ENCODE measurements at places on chromosomes 5 and 9. TPM values are rescaled to one million over a fixed set of nuclear protein-coding genes. Genes with fewer than 3 reads are reported as not detected.

The PDZD2 gene
- not detected for total RNA-seq

The ANKRD31 gene
- 0.36 TPM for total RNA-seq

The HAPLN1 gene
- total RNA-seq: not detected

The ICE1 gene
- 38.2 TPM for total RNA-seq

The ZNF608 gene
- not detected for total RNA-seq

The DIPK1B gene
- 0.47 TPM for total RNA-seq

The ZNF618 gene
- total RNA-seq: 0.16 TPM

The PCDHGB7 gene
- total RNA-seq: 0.13 TPM

The CMYA5 gene
- 0.15 TPM for total RNA-seq

The NDUFAF2 gene
- total RNA-seq: 33.8 TPM

DNA sequence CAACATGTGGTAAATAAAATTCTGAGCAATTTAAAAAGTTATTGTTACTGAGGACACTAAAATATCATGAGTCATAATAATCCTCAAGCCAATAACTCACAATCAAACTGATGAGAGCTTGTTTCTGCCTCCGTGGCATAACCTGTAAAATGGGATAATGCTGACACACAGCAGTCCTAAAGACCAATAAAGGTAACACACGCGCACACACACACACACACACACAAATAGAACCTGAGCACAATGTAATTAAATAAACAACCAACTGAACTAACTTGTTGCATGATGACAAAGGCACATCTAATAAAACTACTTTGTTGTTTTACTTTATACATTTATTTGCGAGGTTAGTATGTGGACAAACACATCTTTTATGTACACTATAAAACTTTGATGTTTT is 358.2 kb downstream of the BNC2 start:
- DNase-seq: no peak

DNA sequence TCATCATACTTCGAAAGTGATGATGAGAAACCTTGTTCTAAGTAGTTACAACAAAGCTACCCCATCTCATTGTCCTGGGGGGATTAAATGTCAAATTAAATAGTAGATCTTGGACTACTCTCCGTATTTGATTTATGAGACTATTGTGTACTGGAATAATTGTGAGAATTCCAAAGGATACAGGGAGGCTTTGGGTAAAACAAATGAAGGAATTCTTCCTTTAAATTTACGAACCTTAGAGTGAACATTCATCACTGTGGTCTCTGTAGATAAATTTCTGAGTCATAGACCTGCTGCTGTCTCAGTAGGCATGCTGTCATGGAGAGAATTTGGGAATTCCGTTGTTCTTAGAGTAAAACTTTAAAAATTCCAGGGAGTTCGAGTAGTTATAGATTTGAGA is 836.2 kb downstream of the DNAH5 start:
- DNase-seq: no peak

DNA sequence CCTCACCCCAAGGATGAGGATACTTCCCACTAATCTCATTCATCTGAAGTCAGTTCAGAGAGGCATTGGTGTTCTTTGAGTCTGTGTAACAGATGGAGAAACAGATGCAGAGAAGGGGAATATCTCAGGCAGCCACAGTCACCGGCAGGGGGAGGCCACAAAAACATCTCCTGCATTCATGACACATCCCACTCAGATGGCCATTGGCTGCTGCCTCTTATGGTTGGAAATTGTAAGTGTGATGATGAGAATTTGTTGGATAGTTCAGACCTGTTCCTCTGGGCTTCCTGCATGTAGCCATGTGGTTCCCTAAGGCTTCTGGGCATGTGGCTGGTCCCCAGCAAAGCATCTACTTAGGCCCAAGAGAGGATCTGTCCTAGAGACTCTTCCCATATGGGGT is 45.9 kb upstream of the GABRP start:
- no peak for DNase-seq

GRCh38 chr5:76805821-76806505 is 12.9 kb upstream of the F2RL1 start:
- no peak for DNase-seq

DNA sequence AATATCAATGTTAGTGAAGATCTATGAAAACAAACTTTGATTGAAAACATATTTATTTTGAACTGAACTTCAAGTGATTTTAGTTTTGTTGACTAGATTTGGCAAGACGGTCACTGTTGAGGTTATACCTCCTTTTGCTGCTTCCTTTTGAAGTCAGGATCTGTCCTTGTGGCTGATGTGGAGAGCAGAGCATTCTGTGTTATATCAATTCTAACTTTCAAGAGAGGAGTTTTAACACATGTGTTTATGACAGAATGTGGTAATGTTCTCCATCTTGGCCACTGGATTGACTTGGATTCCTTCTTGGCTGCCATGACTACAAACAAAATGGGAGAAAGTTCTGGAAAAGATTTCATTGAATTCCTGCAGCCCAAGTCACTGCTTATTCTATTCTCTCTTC is 104.0 kb upstream of the ACTBL2 start:
- DNase-seq: no peak

GRCh38 chr9:76560481-76560922 is 101.5 kb downstream of the GCNT1 start:
- DNase-seq: no peak

DNA sequence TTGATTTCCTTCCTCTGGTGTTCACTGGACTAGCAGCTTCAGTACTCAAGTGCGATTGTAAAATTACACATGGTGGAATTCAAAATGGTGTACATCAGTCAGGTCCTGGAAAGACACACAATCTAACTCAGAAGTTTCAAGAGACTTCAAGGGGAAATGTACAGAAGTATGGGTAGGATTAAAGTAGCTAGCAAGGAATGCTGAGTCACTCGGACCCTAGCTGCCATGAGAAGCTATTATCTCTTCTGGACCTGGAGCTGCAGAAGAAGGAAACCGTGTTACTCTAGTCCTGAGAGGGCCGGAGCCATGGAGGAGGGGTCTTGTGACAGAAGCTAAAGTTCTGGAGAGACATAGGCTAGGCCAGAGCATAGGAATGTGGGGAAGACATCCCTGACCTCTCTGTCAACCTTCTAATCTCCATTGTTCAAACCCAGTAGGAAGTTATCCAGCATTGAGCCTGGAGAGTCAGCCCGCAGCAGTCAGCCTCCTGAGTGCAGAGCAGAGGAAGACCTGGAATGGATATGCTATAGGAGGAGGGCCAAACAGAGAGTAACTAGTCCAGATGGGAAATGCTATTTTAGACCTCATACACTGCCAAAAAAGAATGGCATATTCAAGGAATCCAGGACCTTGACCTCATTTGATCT is 84.3 kb downstream of the GHR start:
- no peak for DNase-seq

- DNase-seq: no peak
Measured at GRCh38 chr5:14017904-14018303, 73.4 kb upstream of the DNAH5 start.

- DNase-seq: no peak
Measured at GRCh38 chr5:151271336-151271735, 18.4 kb downstream of the GM2A start.

DNA sequence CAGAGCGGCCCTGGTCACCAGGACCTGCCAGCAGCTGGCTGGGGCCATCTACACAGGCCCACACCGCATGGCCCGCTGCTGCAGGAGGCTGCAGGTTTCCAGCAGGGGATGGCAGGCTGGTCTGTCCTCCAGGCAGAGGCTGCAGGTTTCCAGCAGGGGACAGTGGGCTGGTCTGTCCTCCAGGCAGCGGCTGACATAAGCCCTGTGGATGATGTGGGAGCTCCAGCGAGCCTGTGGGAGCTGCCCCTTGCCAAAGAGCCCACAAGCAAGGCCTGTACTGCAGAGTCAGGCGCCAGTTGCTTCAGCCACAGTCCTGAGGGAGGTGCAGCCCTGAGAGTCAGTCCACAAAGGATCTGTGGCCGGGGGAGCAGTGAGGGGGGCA is 18.5 kb downstream of the TPPP start:
- DNase-seq: no peak

GRCh38 chr9:83503866-83504265 is 34.3 kb downstream of the FRMD3 start:
- no peak for DNase-seq

DNA sequence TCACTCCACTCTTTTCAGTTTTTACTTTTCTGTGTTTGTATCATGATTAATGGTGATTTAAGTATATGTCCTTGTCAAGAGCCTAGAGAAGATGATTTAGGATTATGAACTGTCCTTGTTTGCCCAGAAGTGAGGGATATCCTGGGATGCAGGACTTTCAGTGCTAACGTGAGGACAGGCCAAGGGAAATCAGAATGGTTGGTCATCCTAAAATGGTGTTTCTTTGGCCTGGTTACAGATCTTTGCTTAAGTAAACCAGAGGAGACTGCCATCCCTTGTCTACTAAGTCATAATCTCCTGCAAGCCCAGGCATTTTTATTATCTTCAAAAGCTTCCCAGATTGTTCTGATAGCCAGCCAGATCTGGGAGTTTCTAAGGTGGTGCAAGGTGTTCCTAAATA is 22.3 kb upstream of the DPYSL3 start:
- DNase-seq: no peak

GRCh38 chr5:130104895-130105688 is 200.8 kb downstream of the CHSY3 start:
- no peak for DNase-seq

GRCh38 chr5:169350016-169350415 is 49.1 kb upstream of the SLIT3 start:
- no peak for DNase-seq

- no peak for DNase-seq
Measured at GRCh38 chr5:102818345-102818744, 63.2 kb downstream of the PAM start.

DNA sequence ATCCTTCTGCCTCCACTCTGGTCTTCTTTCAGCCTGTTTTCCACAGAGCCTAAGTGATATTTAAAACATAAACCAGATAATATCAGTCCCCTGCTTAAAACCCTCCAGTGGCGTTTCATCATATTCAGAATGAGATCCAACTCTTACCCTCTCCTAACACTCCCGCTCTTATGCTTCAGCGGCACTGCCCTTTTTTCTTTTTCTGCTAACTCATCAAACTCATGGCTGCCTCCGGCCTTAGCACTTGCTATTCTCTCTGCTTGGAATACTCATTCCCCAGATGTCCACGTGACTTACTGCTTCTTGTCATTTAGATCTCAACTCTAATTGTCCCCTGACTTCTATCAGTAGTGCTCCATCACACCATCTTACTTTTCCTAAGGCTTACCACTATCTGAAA is 73.6 kb downstream of the PIP5K1B start:
- DNase-seq: no peak

DNA sequence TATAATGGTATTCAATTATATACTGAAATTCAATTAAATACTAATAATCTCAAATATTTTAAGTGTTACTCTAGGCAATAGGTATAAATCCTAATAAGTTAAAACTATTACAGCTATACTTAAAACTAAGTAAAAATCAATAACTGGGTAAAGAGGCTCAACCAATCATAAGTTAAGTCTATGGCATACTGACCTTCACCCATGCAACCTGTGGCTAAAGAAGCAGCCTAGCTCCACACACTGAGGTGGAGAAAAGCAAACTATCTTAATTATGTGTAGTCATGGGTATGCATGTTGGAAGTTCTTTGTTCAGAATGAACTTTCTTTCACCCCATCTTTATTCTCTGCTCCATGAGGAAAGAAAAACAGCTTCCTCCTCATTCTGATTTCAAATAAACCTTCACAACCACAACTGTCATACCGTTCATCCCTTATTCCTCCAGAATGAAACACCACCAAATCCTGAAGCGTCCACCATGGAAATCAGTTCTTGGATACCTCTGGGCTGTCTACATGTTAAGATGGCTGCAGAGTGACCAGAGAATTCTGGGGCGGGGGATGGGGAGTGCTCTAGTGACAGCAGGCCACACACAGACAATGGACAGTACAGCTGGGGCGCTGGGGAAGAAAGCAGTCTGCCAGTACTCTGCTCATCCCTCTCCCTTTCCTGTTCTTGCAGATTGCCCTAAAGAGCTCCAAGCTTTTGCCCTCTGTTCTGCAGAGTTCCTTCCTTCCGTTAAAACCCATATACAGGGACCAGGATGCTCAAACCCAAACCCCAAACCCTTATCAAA is 62.3 kb downstream of the RIGI start:
- no peak for DNase-seq

- no peak for DNase-seq
Measured at GRCh38 chr9:133861692-133862091, 123.5 kb upstream of the SARDH start.

GRCh38 chr5:65263321-65263720 is 218.4 kb downstream of the ADAMTS6 start:
- DNase-seq: no peak

DNA sequence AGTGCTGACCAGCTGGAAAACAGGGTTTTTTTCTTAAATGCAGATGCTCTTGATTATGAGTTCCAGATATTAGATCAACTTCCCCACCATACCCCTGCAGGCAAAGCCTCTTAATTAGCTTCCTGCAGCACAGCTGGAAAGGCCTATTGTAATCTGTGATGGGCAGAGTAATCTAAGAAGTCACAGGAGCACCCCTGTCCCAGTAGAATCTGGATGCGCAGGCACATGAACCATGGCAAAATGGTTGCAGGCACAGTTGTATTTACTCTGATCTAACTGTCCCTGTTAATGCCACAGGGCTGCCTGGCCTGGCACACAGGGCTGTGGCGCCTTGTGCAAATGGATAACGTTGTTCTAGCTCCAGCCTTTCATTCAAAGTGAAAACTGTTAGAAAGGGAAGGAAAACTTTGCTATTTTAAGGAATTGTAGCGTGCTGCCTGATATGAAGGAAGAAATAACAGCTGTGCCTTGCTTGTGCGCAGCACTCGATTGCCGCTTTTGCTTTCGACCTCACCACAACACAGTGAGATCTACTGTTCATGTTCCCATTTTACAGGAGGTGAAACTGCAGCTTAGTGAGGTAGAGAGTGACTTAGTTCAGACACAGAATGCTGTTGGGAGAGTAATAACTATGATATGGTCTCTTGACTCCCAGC is 2.3 kb downstream of the TGFBI start:
- DNase-seq: no peak

DNA sequence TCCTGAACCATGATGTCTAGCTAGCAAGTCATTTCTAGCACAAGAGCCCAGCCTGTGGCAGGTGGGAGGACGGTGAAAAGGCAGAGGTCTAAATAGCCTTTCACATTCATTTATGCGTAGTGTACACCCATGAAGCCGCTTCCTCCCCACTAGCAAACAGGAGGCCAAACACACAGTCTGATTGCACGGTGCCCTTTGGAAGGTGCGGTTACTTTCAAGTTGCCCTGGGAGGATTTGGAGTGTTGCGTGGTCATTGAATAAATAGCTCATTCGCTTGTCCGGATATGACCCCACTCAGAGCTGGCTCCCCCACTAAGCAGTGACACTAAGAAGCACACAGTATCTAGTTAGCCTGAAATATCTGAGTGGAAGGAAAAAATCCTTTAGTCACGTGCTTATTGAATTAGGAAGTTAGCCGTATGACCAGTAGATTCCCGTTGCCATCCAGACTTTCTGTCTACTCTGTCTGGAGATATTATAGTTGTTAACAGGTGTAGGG is 664 bp upstream of the ARSB start:
- peak; percentile 48 for DNase-seq

- DNase-seq: no peak
Measured at GRCh38 chr5:139178935-139179334, 19.2 kb downstream of the SIL1 start.

- DNase-seq: no peak
Measured at GRCh38 chr5:124742983-124743601, 3.3 kb downstream of the ZNF608 start.

Data from activated T-helper 1 cell treated with anti-CD3 and anti-CD28 coated beads, Interleukin-12 subunit alpha, Interleukin-12 subunit beta, Interleukin-2, Interleukin-4 antibody, amounts not matched to agents 30 ng/mL and 10 ng/mL and 1 ng/mL, durations not matched to agents 14 hours and 24 hours and 36 hours (primary cell).